ENCODE measurements at places on chromosomes 2 and 18. TPM values are rescaled to one million over a fixed set of nuclear protein-coding genes. Genes with fewer than 3 reads are reported as not detected.

NPHP1 gene
- total RNA-seq, result 2.4 TPM

ABCG8 gene
- under 0.01 TPM for total RNA-seq

CD8A gene
- under 0.01 TPM for total RNA-seq

ANKRD30B gene
- total RNA-seq, result not detected

SERPINB4 gene
- total RNA-seq, result 15.7 TPM

ZNF2 gene
- total RNA-seq, result 7.4 TPM

CIB4 gene
- not detected for total RNA-seq

HOXD11 gene
- total RNA-seq, result not detected

MBP gene
- 21.3 TPM for total RNA-seq

SF3B1 gene
- total RNA-seq, result 141 TPM

RGPD4 gene
- not detected for total RNA-seq

RIT2 gene
- total RNA-seq, result not detected

CFAP210 gene
- not detected for total RNA-seq

PTRHD1 gene
- total RNA-seq, result 13.8 TPM

SIGLEC15 gene
- total RNA-seq, result 0.26 TPM

PREB gene
- total RNA-seq, result 46.1 TPM
